Trophoblast cell (in vitro differentiated cells and primary cell): ENCODE measurements at places on chromosomes 2 and 18.
A peak's percentile ranks its signal among the peaks of the same experiment; 100 is the strongest.

- DNase-seq, result no peak
Observed at GRCh38 chr2:220682616-220683015, 889.5 kb downstream of the EPHA4 start.

- DNase-seq, result no peak
Observed at GRCh38 chr2:148541792-148542191, 102.8 kb upstream of the EPC2 start.

GRCh38 chr2:217788669-217789002 lies 214.2 kb downstream of the TNS1 start:
- no peak for DNase-seq

DNA sequence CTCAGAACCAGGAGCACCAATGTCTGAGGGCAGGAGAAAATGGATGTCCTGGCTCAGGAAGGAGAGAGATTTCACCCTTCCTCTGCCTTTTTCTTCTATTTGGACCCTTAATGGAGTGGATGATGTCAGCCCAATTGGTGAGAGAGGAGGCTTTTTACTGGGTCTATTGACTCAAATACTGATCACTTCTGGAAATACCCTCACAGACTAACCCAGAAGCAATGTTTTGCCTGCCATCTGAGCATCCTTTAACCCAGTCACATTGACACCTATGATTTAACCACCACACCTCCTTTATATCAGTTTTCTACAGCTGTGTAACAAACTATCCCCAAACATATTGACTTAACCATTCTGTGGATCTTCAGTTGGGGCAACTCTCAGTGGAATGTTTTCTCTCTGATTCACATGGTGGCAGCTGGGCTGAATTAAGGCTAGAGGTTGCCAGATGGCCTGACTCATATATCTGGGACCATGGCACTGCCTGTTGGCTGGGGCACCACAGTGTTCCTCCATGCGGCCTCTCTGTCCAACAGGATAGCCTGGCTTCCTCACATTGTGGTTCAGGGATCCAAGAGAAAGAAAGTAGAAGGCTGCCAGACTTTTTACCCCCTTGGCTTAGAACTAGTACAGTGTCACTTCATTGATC lies 18.2 kb upstream of the MBOAT2 start:
- peak; percentile 35 for DNase-seq

GRCh38 chr2:43127941-43128558 lies 98.4 kb downstream of the ZFP36L2 start:
- DNase-seq, result no peak

- no peak for DNase-seq
Observed at GRCh38 chr2:143452817-143453451, 323.7 kb downstream of the ARHGAP15 start.

DNA sequence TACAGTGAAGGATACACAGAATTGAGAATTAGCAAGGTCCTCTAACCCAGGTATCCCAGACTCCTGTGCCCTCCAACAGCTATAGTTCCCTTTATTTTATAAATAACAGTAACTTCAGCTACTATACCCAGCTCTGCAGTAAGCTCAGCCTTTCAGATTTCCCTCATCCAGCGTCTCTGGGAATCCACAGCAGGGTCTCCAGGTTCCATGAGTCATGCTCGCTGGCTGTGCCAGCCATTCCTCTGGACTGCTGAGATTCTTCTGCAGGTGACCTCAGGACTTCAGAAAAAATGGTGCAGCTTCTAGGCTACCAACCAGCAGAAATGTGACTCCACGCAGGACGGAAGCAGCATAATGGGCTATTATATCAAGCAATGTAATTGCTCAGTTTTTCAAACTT lies 419.3 kb downstream of the ZNF516 start:
- DNase-seq, result no peak

DNA sequence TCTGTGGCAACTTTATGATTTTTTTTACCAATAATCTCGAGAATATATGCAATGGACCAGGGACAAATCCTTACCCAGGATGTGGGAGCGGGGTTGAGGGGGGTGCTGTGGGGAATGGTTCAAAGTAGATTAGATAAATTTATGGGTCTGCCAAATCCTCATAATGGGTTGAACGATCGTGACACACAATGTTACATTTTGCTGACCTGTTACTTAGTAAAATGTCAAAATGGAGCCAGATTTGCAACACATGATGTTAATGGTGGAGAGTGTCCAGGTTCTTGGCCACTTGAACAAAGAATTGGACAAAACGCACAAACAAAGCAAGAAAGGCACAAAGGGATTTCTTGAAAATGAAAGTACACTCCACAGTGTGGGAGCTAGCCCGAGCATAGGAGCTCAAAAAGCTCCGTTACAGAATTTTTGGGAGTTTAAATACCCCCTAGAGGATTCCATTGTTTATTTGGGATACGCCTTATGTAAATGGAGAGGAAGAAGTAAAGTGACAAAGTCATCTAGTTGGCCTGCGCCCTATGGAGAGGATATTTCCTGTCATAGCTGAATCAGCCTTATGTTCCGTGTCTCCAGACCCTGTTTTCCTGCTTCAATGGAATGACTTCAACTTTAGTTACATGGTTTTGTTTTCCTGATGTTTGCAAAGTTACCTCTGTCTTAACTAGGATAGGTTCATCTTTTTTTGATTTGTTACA lies 776.0 kb downstream of the DCC start:
- DNase-seq, result no peak

DNA sequence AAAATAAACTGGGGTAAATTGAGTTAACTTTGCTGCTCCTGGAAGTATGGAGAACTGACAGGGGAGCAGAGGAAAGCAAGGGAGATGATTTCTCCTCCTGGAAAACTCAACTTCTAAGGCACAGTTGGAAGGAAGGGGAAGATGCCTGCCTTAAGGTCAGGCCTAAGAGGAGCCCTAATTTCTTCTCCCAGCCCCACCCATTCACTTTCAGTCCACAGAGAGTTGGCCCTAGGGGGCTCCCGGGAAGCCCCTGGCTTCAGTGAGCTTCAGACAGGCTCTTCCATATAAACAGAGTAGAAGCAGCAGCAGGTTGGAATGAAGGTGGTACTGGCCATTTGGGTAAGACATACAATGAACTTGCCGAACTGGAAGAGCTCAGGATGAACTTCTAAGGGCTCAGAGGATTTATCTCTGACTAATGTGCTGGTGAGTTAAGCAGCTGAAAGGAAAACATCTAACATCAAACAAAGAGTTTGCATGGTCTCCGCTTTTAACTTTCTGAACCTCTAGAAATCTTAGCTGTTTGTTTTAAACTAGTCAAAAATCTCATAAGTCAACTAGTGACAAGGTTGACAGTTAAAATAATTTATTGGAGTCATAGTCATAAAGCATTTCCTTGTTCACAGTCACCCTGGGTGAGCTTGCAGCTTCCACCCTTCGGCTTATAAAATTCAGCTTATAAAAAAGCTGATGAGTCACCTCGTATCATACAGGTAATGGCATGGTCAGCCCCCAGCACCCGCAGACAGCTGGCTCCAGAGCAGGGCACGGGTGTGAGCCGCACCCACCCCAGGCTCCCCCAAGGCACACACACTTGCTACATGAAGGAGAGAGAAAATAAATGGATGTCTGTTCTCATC lies 9.8 kb downstream of the MALL start:
- DNase-seq, result no peak

- DNase-seq, result no peak
Observed at GRCh38 chr18:8689517-8689916, 15.8 kb upstream of the MTCL1 start.
